ENCODE measurements at places on chromosomes 11 and 22.

- DNase-seq, result no peak
Observed at GRCh38 chr22:32569956-32570355, 95.3 kb downstream of the FBXO7 start.

DNA sequence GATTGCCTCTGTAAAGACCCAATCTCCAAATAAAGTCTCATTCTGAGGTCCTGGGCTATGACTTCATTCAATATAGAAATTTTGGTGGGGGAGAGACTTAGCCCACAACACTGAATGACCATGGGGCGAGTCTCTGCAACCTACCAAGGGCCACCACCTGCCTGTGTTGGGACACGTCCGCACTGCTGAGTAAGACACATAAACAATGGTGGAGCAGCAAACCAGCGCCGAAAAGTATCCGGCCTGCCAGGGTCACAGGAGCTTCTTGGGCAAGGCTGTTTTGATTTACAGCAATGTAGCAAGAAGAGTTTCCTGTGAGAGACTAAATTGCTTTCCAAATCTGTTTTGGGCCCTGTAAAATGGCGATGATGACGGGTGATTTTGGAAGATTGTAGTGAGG, 122.3 kb downstream of the SHANK2 start:
- no peak for DNase-seq

DNA sequence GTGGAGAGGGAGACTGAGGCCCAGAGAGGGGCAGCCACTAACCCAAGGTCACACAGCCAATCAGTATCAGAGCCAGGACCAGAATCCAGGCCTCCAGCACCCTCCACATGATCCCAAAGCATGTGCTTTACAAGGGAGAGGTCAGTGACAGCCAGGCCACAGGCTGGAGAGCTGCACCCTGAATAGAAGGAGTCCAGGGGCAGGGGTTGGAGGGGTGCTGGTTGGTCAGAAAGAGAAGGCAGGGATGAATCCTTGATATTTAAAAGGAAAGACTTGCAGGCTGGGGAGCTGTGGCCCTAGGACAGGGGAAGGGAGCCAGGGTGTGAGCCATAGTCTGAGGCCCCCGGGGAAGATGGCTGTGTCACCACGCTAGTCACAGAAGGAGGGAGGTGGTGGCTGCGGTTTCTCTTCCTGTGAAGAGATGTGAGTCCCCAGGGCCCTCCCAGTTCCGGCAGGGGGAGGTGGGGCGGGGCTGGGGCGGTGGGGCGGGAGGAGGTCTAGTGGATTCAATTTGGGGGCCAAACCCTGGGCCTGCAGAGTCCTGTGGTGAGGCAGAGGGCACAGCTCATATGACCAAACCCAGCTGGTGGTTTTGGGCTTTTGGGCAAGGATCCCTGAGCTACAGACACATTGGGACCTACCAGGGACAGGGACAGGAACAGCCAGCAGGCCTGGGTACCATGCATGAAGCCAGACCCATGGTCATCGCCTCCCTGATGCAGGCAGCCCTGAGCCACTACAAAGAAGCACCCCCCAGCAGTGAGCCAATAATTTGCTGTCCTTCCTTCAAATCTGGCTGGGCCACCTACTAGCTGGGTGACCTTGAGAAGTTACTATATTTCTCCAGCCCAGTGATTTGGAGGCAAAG, 14.0 kb downstream of the RAC2 start:
- peak; percentile 89 for DNase-seq

- DNase-seq, result no peak
Observed at GRCh38 chr11:78720281-78720989, 145.8 kb upstream of the NARS2 start.

GRCh38 chr11:12451179-12451814, 73.9 kb downstream of the PARVA start:
- no peak for DNase-seq

DNA sequence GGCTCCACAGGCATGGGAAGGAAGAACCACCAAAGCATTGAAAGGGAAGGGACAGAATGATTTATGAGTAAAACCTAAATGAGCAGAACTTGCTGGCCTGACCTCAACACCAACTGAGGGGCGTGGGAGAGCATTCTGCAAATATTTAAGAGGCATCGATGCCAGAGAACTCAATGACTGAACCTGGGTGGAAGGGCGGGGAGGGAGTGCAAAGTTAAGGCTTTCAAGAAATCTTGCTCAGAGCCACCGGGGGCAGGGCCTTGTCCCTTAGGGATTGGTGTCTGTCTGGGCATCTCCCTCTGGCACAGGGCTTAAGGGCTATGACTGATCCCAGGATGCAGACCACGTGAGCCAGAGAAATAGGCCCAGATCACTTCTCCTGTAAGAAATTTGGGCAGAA, 137.1 kb downstream of the ADAMTS15 start:
- no peak for DNase-seq

- no peak for DNase-seq
Observed at GRCh38 chr11:78220218-78221157, 31.8 kb downstream of the USP35 start.

DNA sequence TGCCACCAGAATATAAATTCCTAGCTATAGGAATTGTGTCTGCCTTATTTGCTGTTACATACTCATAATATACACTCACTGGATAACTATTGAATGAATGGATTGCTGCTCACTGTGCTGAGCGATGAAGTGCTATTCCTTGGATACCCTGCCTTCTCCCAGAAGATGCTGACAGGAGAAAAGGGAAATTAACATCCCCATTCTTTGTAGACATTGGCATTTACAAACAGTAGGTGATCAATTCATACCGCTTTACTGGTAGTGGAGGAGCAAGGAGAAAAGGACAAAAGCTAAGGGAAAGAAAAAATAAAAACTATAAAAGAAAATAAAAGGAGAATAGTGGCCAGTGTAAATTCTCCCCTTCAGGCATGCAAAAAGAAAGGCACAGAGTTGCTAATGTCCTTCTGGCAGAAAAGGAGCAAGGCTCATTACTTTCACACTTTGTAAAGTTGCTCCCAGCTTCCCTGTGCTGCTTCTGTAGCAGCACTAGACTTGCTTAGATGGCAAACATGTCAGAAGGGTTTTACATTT, 183.0 kb downstream of the LUZP2 start:
- no peak for DNase-seq

GRCh38 chr11:112255067-112255720, 5.5 kb downstream of the PLET1 start:
- no peak for DNase-seq

- DNase-seq, result no peak
Observed at GRCh38 chr22:22823131-22823810, 64.3 kb upstream of the IGLL5 start.

DNA sequence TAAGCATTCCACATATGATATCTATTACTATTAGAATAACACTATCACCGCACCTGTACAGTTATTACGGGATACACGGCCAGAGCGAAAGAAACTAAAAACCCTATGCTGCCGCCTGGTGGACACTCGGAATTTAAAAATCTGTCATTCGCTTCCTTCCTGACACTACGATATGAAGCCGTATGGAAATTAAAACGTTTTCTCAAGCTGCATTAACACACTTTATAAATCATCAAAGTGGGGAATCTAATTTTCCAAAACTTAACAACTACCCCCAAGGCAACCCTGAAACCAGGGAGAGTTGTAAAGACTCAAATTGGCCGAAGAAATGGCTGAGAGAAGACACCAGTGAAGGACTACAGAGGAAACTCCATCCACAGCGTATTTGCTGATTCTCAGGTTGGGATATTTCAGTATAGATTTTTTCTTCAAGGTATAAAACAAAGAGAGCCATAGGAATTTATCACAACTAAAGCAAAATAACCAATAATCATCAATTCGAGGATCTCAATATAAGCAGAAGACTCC, 1.4 kb downstream of the CCDC73 start:
- peak; percentile 60 for DNase-seq

- DNase-seq, result no peak
Observed at GRCh38 chr11:2663915-2664314, 35.9 kb downstream of the KCNQ1OT1 start.

DNA sequence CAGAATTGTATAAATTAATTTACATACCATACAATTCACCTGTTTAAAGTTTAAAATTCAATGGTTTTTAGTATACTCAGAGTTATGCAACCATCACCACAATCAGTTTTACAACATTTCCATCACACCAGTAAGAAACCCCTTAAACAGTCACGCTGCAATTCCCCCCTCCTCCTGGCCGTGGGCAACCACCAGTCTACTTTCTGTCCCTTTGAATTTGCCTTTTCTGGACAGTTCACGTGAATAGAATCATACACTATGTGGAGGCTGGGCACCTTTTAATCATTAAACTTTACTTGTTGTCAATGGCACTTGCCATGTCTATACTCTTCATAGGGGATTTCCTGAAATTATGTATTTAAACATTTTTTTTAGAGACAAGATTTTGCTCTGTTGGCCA, 20.1 kb upstream of the SWAP70 start:
- DNase-seq, result no peak

- DNase-seq, result no peak
Observed at GRCh38 chr22:32555581-32555980, 81.0 kb downstream of the FBXO7 start.

DNA sequence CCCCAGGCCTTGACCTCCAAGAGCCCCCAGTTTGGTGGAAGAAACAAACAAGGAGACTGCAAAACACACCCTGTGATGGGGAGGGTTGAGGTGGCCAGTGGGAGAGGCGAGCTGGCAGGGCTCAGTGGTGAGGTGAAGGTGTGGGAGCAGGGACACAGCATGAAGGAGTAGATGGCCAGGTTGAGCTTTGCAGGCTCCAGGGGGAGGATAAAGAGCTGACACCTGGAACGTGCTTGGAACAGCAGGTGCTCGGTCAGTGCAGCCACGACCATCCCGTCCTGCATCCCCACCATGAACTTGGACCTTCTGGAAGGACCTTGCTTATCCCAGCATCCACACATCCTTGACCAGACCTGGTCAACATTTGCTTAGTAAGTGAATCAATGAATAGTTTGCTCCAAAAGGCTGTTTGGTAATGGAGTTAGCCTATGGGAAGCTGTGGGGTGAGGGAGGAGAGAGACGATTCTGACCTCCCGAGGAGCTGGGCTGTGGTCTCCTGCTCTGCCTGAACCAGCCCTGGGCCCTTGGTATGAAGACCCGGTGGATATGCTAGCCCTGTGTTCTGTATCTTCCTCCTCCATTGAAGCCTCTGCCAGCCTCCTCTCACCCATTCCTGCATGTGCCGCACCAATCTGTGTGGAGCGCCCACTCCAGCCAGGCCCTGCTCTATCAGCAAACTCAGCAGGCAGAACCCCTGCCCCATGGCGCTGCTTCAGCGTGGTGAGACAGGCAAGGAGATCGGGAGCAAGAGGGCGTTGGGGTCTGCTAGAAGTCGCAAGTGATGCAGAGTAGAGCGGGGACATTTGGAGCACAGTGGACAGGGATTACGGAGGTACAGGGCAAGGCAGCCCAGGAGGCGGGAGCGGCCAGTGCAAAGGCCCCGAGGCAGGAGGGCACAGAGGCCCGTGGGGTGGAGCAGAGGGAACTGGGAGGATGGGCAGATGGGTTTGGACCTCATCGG, 9.9 kb downstream of the LINC01488 start:
- DNase-seq, result no peak

- no peak for DNase-seq
Observed at GRCh38 chr22:30921108-30921507, 47.5 kb downstream of the MORC2 start.

DNA sequence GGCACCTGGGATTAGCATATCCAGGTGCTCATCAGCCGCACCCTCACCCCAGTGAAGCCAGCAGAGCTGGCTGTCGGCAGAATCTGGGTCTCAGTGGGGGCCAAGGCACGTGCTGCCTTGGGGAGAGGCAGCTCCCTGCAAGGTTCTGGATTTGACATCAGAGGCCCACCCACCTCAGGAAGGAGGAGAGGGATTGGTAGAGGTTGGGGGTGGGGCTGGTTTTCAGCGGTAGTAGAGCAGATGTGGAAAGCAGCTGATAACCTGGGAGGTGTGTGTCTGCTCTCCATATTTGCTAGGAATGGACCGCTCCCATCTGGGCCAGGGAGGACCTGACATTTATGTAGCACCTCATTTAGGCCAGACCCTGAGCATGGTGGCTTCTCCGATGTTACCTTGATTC, 147.5 kb downstream of the GRIK4 start:
- DNase-seq, result no peak

DNA sequence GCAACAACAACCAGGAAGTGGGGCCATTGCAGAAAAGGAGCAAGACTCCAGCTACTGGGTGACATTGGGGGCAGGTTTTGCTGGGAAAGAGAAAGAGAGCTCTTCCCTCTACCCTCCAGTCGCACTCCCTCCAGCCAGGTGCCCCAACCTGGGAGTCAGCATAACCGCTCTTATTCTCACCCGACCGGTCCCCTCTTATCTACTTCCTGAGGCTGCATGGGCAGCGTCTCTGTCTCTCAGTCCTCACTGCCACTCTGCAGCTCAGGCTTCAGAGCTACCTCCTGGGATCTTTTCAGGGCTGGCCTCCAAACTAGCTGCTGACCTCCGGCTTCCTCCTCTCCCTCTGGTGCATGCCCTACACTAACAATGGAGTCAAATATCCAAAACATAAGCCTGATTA, 5.1 kb downstream of the ZNF70 start:
- DNase-seq, result no peak

All from CD4-positive, alpha-beta T cell treated with Interleukin-12 subunit alpha and Interleukin-12 subunit beta, for 1 hour (primary cell).